ENCODE measurements at places on chromosomes 5 and 9.

DNA sequence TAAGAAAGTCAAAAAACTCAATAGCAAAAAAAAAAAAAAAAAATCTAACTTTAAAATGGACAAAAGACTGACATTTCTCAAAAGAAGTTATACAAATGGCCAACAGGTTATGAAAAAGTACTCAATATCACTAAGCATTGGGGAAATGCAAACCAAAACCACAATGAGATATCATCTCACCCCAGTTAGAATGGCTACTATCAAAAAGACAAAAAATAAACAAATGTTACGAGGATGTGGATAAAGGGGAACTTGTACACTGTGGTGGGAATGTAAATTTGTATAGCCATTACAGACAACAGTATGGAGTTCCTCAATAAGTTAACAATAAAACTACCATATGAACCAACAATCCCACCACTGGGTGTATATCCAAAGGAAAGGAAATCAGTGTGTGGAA lies 37.2 kb downstream of the ENC1 start:
- no peak for DNase-seq

- DNase-seq = no peak
Measured at GRCh38 chr5:134878403-134878802, 4.2 kb downstream of the TXNDC15 start.

DNA sequence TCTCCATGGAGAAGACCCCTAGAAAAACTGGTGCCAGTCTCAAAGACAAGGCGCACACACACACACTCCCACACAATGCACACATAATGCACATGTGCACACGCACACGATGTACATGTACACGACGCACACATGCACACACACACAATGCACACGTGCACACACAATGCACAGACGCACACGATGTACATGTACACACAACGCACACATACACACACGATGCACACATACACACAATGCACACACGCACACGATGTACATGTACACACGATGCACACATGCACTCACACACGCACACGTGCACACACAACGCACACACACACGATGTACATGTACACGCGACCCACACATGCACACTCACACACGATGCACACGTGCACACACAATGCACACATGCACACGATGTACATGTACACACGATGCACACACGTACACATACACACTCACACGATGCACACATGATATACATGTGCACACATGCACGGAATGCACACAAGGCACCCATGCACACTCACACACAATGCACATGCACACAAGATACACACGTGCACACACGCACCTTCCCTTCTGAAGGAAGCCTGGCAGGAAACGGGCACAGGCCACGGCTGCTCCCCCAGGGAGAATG lies 76.5 kb downstream of the VAV2 start:
- DNase-seq = no peak

GRCh38 chr9:115689331-115689730 lies 464.3 kb upstream of the PAPPA start:
- DNase-seq = no peak

- DNase-seq = no peak
Measured at GRCh38 chr5:132433141-132433540, 57.4 kb downstream of the IRF1 start.

GRCh38 chr9:114178756-114179450 lies 23.6 kb downstream of the COL27A1 start:
- DNase-seq = no peak

- no peak for DNase-seq
Measured at GRCh38 chr5:135254183-135254582, 144.8 kb downstream of the MACROH2A1 start.

GRCh38 chr5:81140441-81140840 lies 92.7 kb upstream of the CKMT2 start:
- no peak for DNase-seq

GRCh38 chr5:17359451-17360011 lies 138.5 kb upstream of the TAF11L2 start:
- DNase-seq = no peak

DNA sequence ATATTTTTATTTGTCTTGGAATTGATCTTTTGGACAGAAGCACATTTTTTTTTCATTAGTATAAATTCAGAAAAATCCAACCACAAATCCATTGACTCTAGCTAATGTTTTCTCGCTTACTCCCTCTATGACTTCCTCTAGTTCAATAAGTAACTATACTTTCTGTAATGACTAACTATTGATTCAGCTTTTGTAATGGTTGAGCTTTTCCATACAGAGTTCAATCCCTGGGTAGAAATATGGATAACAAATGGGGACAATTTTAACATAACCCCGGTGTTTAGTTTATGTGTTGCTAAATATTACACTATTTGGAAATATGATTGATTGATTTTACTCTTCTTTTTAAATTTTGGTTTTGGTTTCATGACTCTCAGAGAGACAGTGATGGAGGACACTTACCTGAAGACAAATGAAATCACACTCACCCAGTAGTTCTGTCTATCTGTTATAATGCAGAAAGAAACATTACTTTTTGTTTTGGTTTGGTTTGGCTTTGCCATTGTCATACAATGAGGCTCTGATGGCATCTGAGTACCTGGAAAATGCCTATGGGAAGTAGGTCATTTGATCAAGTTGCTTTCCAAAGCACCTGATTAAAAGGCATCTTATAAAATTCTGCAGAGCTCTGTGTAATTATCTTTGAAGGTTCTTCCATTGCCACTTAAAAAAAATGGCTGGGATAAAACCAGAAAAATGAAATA lies 309.7 kb upstream of the MPDZ start:
- DNase-seq = no peak

DNA sequence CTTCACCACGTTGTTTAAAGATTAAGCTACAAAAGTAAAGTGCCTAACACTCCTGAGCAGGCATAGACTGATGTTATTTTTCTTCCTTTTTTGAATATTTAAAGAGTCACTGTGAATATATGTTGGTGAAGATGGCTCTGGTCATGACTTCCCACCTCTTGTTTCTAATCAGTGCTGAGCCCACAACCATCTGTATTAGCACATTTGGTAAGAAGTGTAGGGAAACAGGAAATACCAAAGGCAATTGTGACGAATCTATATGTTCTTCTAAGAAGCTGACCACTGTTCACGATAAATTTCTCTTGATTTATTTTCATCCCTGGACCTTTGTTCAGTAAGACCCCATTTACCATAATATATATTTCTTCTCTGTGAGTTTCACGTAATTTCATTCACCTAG lies 108.3 kb upstream of the PCA3 start:
- no peak for DNase-seq

- no peak for DNase-seq
Measured at GRCh38 chr5:93572608-93573353, 8.2 kb downstream of the NR2F1-AS1 start.

- DNase-seq = peak; percentile 96
Measured at GRCh38 chr5:31638748-31639418, at the start of gene PDZD2. TSS of gene PDZD2 (plus strand) at chr5:31639131.

DNA sequence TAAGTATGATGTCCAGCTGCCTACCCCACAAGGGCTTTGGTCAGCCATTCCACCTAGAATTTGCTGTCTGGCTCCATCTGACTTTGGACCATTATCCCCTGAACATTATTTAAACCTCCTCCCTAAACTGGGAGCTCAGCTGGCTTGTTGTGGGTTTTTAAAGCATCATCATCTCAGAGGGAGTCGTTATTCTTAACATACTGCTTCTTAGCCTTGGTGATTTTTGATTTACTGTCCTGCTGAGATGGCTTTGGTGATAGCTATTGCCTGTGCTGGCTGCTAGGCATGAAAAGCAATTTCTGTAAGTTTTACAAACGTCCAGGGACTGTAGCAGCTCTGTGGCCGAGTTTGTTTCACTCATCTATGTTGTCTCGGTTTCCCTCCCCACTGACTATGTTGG lies 256.1 kb downstream of the NR3C1 start:
- no peak for DNase-seq

DNA sequence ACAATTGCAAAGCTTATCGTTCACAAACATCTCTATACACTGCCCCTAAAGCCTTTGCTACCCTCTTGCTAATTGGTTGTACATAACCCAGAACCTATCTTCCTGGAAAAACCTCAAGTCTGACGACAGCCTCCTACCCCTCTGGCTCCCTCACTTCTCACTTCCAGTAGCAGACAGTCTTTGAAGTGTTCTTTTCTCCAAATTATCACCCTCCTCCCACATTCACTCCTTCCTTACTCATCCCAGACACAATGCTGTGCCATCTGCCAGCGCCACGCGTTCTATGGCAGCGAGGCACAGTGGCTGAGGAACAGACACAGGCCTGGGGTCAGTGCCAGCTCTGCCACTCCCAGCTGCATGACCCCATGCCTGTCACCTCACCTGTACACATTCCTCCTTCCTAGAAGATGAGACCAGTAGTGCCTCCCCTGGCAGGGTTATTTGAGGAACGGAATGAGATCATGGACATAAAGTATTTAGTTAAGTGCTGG lies 27.7 kb downstream of the CLTA start:
- DNase-seq = no peak

- no peak for DNase-seq
Measured at GRCh38 chr5:52799358-52799982, 11.8 kb downstream of the ITGA1 start.

GRCh38 chr5:127011961-127012644 lies 18.3 kb downstream of the MARCHF3 start:
- DNase-seq = no peak

DNA sequence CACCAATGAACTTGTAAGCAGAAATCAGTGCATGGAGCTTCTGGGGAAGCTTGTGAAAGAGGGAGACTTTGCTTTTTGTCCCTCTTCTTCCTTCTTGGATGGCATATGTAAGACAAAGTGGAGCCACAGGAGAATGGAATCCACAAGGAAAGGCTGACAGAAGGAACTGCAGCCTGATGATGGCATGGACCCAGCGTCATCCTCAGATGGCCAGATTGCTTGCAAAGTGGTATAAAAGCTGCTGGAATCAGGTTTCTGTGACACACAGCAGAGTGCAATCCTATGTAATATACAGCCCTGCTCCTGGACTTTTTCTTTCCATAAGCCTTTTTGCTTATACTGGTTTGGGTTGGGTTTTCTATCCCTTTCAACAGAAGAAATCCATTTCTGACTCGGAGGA lies 31.4 kb upstream of the SPARC start:
- no peak for DNase-seq

GRCh38 chr5:132256086-132256782 lies 1.3 kb upstream of the PDLIM4 start:
- no peak for DNase-seq

- DNase-seq = no peak
Measured at GRCh38 chr9:19876569-19877316, 87.9 kb upstream of the SLC24A2 start.

DNA sequence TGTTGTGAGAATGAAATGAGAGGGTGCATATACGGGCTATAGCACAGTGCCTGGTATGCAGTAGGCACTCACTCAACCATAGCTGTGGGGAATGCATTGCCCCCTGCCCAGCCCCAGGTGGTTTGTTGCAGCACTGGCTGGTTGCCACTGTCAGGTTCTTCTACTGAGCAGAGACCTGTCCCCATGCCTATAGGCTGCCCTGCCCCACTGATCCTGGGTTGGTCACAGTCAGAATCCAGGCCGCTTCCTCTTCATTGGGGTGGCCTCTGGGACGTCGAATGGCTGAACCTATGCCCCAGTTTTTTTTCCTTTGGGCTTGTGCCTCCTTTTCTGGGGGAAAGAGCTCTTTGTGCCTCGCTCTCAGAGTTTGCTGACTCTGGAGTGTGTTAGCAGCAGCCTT lies 74.6 kb downstream of the RGS3 start:
- DNase-seq = no peak

GRCh38 chr9:126472198-126472947 lies 141.4 kb upstream of the LMX1B start:
- no peak for DNase-seq

GRCh38 chr5:179509845-179510244 lies 40.5 kb upstream of the RUFY1 start:
- DNase-seq = no peak
